Hematopoietic multipotent progenitor cell (in vitro differentiated cells): ENCODE measurements at places on chromosomes 11 and 22.

DNA sequence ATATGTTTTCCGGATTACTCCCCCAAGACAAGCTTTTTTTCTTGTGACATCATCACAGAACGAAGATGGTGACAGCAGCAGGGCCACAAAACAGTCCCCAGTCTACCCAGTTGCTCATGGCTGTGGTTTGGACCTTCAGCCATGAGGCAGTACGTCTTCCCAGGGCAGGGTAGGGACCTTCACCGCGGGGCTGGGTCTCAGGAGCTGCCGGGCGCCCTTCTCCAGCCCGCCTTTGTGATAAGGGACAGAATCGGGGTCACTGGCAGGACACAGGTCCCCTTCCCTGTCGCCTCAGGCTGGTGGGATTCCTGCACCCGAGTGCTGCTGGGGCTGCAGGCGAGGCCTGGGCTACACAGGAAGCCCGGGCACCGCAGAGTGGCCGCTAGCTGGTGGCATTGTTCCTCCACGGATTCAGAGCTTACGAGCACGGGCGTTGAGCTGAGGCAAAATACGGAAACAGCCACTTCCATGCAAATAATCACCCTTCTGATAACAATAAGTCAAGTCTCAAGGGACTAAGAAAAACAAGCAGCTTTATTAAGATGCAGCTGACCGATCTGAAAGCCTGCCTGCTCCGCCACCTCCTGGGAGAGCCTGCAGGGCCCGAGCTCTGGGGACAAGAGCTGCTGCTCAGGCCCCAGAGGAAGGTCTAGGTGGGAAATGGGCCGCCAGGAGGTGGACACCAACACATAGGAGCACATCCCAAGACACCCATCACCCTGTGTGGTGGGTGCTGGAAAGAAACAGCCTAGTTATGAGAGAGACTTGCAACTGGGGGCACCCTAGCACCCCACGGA lies 12.3 kb downstream of the TBX1 start:
- DNase-seq = peak; percentile 78

GRCh38 chr11:64040684-64041322 lies 5.1 kb downstream of the FLRT1 start:
- no peak for DNase-seq

GRCh38 chr22:40951795-40952605 lies 822 bp downstream of the RBX1 start:
- DNase-seq = no peak

GRCh38 chr11:44267006-44267749 lies 42.8 kb downstream of the ALX4 start:
- no peak for DNase-seq

GRCh38 chr11:86209806-86210657 lies 34.5 kb upstream of the EED start:
- no peak for DNase-seq

- no peak for DNase-seq
These were observed 9.7 kb upstream of the MPPED1 start for GRCh38 chr22:43402128-43402527.

DNA sequence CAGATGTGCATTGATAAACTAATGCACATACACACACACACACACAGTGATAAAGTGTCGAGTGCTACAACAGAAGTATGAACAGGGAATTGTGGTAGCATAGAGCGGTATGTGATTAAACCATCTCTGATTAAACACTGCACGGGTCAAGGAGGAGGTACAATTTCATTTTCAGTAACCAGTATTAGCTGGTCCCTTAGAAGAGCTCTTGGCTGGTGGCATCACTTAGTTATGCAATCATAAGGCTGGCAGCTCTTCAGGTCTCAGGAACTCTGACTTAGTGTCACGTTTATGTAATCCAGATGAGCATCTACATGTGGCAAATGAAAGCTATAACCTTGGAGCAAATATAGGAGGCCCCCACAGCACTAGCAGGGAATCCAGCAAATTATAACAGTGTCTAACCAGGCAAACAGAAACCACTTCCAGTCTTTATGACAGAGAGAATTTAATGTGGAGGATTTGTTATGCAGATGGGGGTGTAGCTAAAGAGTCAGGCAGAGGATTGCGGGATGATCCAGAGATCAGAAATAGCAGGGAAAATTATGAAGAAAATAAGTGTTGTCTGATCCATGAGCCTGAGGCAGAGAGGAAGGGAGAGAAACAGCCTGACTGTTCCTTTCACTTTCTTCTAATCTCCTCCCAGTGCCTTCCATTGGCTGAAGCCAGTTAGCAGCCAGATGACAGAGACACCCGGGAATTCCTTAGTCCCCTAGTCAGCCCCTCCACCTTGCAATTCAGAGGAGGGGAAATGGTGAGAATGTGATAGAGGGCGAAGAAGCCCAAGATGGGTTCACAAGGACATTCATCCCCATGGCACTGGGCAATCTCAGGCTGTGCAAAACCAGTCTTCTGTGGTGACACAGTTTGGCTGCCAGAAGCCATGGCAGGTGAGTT lies 533.1 kb upstream of the TENM4 start:
- DNase-seq = no peak

- DNase-seq = no peak
These were observed 84.3 kb downstream of the ARL14EP start for GRCh38 chr11:30406978-30407762.

DNA sequence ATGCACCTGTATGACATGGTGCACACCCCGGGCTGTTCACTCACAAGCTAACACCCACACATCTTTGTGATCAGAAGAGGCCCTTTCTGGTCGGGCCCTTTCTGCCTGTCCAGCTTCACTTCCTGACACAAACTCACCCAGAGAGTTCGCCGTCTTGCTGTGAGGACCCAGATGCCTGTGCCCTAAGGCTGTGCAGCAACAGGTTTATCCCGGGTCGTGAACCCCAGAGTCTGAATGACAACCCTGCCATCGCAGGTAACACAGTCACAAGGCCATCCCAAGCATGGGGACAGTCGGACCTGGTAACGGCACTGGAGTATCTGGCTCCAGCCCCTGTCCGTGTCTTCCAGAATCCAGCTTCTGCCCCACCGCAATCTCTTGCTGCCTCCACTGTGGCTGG lies 235.1 kb downstream of the BUD13 start:
- no peak for DNase-seq

DNA sequence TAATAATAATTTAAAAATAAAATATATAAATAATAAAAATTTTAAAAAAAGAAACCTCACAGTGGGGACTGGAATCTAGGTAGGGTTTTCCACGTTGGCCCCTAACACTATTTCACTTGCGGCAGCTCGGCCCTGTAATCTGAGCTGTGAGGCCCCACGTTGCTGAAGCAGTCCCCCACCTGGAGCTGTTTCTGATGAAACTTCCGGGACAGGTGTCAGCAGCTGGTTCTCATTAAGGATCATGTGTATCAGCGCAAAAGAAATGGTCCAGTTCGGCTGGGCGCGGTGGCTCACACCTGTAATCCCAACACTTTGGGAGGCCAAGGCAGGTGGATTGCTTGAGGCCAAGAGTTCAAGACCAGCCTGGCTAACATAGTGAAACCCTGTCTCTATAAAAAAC lies 17.3 kb downstream of the RHOD start:
- DNase-seq = no peak

DNA sequence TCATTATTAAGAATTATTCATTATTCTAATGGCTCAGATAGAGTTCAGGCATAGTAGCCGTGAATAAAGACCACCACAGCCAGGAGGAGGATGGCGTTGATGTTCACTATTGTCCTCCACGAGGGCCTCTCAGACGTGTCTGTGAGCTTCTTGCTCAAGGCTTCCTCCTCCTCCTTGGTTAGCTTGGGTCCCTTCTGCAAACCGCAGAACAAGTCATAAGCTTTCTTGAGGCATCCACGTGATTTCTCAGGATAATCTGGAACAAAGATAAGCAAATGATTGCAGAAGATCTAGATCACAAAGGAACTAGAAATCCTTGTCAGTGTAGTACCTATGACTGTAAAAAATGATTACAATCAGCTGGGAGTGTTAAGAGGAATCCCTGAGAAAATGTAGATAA lies 13.6 kb upstream of the RFPL2 start:
- no peak for DNase-seq

GRCh38 chr11:21511835-21512440 lies 680.9 kb upstream of the ANO5 start:
- DNase-seq = peak; percentile 88

- no peak for DNase-seq
These were observed 19.6 kb upstream of the PDGFD start for GRCh38 chr11:104183593-104183992.

DNA sequence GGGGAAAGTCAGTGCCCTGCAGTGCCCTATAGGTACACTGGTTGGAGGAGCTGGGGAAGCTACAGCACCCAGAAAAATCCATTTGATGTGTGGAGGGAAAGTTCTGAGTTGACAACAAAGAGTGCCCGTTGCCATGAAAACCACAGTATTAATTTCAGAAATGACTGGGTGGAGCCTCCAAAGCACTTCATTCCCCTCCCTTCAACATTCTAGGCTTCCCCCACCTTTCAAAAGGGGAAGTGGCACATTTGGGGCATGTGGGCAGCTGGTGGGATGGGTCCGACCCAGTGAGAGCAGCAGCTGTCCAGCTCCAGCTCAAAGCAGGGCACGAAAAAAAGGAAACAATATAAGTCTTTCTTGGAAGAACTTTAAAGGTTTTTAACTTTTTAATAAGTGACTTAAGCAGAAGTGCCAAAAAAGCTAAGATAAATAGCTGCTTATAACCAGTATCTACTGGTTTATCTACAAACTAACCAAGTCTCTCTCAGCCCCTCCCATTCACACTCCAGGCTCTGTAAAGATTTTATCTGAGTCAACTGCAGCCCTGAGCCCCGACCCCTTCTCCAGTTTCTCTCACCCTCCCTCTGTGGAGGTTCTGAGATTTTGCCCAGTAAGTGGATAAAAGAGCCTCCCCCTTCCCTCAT lies 9.0 kb upstream of the AHNAK start:
- peak; percentile 92 for DNase-seq

DNA sequence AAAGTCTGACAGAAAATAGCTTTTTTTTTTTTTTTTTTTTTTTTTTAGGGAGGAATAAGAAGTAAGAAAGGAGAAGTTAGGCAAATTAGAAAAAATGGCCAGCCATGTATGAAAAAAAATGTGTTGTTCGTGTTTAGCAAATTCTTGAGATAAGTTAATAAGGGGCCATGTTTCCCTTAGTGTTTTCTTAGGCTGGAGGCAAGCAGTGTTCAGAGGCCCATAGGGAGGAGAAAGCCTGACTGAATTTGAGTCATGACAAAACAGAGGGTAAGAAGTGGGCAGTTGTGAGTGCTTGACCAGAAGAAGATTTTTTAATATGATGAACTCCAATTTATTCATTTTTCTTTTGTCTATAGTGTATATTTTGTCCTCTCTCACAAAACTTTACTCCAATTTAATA lies 766.4 kb downstream of the FAM181B start:
- DNase-seq = peak; percentile 26

- no peak for DNase-seq
These were observed 222.2 kb upstream of the TENM4 start for GRCh38 chr11:79663017-79663416.

- DNase-seq = no peak
These were observed 9.9 kb upstream of the KCNJ5 start for GRCh38 chr11:128881221-128881620.

DNA sequence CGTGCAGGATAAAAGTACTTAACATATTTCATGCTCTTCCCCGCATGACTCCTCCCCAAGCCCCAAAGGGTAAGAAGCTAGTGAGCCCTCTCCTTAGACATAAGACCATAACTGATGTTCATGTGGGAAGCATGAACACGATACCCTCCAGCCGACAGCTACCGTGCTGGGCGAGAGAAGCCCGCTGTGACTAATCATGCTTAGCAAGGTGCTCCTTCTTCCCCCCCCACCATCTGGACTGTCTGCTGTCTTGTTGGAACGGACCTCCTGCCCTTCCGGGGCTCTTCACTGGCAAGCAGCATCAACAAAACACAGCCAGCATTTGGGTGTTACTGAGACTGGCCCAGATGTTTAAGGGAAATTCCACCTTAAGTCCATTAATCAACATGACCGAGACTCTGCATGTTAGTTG lies 200.6 kb downstream of the DBX1 start:
- no peak for DNase-seq

GRCh38 chr11:22725079-22725478 lies 58.7 kb downstream of the GAS2 start:
- no peak for DNase-seq

DNA sequence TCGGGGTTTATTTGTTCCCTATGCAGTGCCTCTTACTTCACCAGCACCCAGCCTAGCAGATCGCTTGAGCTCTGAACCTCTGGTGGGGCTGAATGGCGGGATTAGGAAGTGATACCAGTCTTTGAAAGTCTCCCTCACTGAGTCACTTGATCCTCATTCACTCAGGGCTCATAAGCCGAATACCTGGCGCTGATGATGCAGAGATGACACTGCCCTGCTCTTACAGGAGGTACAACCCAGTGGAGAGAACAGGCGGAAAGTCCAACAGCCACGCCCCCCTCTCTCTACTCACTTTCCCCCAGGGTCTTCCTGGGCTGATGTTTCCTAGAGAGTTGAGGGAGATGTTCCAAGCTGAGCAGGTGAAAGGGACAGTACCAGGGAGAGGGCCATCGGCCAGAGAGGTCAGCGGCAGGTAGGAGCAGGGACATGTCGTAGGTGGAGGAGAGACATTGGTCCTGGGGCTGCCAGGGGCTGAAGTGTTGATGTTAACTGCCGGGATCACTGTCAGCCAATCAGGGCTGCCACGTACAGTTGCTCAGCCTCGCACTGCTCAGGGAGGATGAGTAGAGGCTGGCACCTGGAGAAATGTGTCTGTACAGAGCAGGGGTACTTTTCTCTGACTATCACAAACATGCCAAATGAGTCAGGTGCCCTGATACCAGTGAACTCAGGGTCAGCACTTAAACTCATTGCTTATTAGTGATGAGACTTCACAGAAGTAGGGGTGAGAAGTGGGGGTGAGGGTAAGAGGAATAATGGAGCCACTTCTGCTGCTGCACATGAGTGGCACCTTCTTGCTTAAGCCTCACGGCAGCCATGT lies 9.9 kb upstream of the APOBEC3A start:
- no peak for DNase-seq

- DNase-seq = no peak
These were observed 64.8 kb downstream of the RPUSD4 start for GRCh38 chr11:126146454-126147192.

- no peak for DNase-seq
These were observed 15.1 kb downstream of the MRGPRF start for GRCh38 chr11:68997995-68998348.

GRCh38 chr11:19846654-19847305 lies 134.1 kb downstream of the NAV2 start:
- DNase-seq = no peak
